Astrocyte of the cerebellum (primary cell): ENCODE measurements at places on chromosomes 5 and 9.

GRCh38 chr9:93236541-93237206 is 52.7 kb downstream of the WNK2 start:
- no peak for DNase-seq

GRCh38 chr5:15717001-15717400 is 217.0 kb downstream of the FBXL7 start:
- DNase-seq, result no peak

- DNase-seq, result no peak
These were observed 59.5 kb downstream of the MVB12B start for GRCh38 chr9:126386088-126386487.

GRCh38 chr9:71744754-71745521 is 23.4 kb downstream of the CEMIP2 start:
- no peak for DNase-seq

- peak; percentile 78 for DNase-seq
These were observed at the start of gene PDGFRB for GRCh38 chr5:150155258-150156026. Gene PDGFRB, minus strand, starts transcription at chr5:150155845. Its CDS starts 18,798 bp downstream, at chr5:150137047.

DNA sequence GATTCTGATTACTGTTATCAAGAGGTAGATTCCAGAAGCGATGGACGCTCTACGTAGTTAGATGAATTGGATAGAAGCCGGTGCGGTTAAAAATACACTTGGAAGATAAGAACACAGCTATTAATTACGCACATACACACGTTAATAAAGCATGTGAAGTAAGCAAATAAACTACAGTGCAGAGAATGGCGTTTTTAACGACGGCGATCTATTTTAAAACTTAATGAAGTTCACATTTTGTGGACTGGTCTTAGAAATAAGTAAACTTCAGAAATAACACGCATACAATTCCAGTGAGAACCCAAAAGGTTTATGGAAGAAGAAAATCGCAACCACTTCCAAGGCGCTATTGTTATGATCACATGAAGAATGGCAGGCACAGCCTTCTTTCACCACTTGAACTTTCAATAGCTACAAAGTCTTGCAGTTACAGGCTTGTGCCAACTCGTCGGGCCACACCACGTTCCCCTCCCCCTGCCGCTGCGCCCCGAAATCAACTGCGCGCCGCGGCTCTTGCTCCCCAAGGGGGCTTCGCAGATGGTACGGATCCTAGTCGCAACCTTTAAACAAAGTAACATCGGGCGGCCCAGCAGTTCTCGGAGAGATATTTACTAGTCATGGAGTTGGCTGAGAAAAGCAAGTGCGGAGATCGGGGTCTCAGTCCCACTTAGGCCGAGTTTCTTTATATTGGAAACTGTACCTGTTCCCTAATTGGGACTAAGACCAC is 866 bp upstream of the SEMA6A start:
- DNase-seq, result no peak

DNA sequence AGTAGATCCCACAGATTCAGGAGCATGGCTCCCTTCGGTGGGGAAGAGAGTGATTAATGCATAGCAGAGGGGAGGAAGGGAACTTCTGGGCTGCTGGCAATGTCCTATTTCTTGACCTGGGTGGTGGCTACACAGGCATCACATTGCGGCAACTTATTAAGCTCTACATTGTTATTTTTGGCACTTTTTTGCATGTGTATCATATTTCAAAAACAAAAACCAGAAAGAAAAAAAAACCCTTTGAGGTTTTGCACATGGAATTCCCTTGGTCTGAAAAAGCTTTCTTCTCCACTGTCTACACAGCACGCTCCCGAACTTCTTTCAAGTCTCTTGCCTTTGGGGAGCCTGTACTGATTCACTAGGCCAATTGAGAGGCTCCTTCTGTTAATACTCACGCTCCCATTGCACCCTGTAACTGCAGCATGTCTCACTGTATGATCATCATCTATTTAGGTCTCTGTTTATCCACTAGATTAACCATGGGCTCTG is 25.1 kb downstream of the CEMIP2 start:
- peak; percentile 61 for DNase-seq

GRCh38 chr5:137606401-137606800 is 107.3 kb upstream of the SPOCK1 start:
- DNase-seq, result no peak

- no peak for DNase-seq
These were observed 707.1 kb downstream of the PTPRD start for GRCh38 chr9:9905736-9906135.

DNA sequence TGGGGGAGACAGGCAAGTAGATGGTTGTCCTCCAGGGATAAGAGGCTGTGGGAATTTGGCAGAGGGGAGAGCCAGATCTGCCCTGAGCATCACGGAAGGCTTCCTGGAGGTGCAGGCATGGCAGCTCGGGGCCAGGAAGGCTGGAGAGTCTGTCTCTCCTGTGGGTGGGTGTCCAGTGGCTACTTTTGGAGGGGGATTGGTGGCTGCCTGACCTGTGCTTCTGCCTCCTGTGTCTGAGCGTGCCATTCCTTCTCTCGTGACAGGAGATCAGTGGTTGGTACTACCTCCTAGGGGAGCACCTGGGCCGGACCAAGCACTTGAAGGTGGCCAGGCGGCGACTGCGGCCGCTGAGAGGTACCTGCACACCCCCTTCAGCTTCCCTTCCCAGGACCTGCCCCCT is 33.5 kb downstream of the RGS3 start:
- no peak for DNase-seq

- no peak for DNase-seq
These were observed 23.0 kb upstream of the LARP1 start for GRCh38 chr5:154732212-154732611.

- no peak for DNase-seq
These were observed 350.8 kb downstream of the DMRT2 start for GRCh38 chr9:1400983-1401382.

GRCh38 chr5:55650386-55650785 is 61.7 kb downstream of the SLC38A9 start:
- peak; percentile 72 for DNase-seq

GRCh38 chr9:122065923-122066629 is 27.0 kb downstream of the TTLL11 start:
- DNase-seq, result no peak

DNA sequence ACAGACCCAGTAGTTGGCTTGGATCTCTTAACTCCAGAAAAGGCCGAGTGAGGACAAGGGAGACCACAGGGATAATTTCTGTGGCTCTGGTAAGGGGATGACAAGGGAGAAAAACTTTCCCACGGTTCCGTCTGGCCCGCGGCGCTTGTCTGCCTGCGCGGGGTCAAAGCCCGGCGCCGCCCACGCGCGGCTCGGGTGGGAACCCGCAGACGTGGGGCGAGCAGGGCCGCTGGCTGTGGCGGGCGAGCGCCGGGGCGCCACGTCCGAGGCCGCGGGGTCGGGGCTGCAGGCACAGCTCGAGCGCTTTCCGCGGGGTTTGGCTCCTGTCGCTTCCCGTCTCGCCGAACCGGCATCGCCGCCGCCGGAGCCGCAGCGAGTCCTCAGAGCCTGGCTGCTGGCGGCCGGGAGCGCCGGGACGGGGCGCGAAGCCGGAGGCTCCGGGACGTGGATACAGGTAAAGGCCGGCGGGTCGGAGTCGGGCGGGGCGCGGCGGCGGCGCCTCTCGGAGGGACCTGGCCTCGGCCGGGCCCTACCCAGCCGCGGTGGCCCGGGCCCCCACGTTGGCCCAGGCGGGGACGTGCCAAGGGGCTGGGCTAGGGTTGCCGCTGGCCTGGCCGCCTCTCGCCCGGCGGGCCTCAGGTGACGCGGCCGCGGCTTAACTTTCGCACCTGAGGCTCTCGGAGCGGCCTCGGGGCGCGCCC is at the start of gene RNF180:
Gene RNF180 (plus strand): TSS at position 344 of the 701 bp plus-strand sequence. CDS start 34,965 bp downstream, outside the sequence.
- DNase-seq, result no peak

- DNase-seq, result no peak
These were observed 39.0 kb downstream of the FAM78A start for GRCh38 chr9:131237291-131237690.

DNA sequence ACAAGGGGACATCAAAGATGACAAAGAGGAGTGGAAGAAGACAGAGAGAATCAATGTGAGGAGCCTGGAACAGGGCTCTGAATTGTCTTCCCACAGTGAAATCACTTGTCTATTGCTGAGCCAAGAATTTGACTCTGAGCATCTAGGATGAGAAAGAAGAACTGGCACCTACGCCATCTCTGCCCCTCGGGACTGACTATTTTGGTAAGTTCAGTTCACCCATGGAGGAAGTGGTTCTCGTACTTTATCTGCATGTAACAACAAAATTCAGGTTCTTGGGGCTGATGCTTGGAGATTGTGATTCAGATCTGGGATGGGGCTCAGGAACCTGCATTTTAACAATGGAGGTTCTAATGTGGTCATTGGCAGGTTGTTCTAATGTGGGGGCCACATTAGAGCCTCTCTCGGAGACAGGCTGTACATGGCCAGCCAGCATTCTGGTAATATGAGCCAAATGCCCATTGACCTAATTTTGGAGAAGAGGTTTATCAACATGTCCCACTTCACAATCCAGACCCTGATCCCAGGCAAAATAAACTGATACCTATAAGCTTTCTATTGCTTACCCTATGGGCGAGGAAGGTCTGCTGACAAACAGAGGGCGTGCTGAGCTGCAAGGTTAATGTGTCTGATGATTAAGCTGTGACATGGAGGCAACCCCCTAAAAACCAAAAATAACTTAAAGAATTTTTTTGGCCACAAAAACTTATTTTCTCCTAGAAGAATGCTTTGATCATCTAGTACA is 2.7 kb upstream of the IL12B start:
- DNase-seq, result no peak

- DNase-seq, result no peak
These were observed 17.6 kb upstream of the FCHO2 start for GRCh38 chr5:72938206-72938605.

- no peak for DNase-seq
These were observed 1.9 kb downstream of the ALDH1B1 start for GRCh38 chr9:38394416-38394815.
